Stimulated activated CD4-positive, alpha-beta T cell treated with anti-CD3 and anti-CD28 coated beads, TNF-alpha, amount 100 ng/mL, for 4 hours (primary cell): ENCODE measurements at places on chromosomes 7 and 10.

- no peak for DNase-seq
Measured at GRCh38 chr10:86285136-86285790, 81.3 kb downstream of the GRID1 start.

GRCh38 chr10:100894589-100895294 is 18.0 kb upstream of the SLF2 start:
- no peak for DNase-seq

GRCh38 chr10:48700493-48700892 is 15.8 kb downstream of the WDFY4 start:
- DNase-seq: no peak

GRCh38 chr10:5523796-5524574 is 776 bp upstream of the CALML3 start:
- DNase-seq: no peak

- no peak for DNase-seq
Measured at GRCh38 chr7:138853448-138853847, 55.5 kb upstream of the ATP6V0A4 start.

GRCh38 chr10:26697922-26698608 is 564 bp downstream of the PDSS1 start:
- DNase-seq: no peak

DNA sequence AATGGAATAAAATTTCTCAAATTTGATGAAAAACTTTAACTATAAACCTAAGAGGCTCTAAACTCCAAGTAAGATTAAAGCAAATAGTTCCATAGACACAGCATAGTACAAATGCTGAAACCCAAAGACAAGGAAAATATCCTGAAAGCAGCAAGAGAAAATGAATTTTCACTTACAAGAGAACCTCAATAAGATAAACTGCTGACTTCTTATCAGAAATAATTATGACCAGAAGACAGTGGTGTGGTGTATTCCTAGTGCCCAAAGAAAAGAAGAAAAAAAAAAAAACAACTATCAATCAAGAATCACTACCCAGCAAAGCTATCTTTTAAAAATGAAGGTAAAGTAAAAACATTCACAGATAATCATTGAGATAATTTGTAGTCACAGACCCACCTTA is 106.3 kb downstream of the DYNC1I1 start:
- DNase-seq: no peak

DNA sequence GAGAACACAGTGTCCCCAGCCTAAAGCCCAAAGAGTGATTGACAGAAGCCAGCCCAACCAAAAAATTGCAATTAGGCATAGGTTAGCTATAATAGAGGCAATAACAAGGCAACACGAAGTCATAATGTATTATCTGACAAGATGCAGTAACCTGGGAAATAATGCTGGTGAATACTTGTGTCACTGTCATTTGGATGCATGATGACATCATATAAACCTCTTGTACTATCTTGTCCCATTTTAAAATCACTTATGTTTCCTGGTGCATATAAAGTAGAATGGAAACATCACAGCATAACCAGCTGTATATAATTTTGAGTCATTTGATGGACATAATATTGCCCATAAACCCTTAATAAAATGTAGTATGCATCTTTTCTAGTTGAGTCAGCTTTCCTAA is 1138.3 kb upstream of the LRRTM3 start:
- DNase-seq: no peak

DNA sequence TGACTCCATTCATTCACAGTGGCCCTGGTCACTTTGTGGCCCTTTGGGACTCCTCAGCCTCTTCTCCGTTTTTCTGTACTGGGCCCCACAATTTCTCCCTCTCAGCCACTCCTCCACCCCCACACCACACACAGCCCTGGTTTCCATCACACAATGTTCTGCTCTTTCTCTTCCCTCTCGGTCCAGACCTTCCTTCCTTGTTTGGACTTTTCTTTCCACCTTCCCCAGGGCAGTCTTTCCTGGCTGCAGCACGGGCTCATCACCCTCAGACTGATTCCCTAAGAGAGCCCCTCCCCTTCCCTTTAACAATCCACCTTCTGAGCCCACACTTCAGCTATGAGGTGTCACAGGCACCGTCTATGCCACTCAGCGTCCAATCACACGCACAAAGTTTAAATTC is 25.7 kb downstream of the CPXM2 start:
- DNase-seq: no peak

DNA sequence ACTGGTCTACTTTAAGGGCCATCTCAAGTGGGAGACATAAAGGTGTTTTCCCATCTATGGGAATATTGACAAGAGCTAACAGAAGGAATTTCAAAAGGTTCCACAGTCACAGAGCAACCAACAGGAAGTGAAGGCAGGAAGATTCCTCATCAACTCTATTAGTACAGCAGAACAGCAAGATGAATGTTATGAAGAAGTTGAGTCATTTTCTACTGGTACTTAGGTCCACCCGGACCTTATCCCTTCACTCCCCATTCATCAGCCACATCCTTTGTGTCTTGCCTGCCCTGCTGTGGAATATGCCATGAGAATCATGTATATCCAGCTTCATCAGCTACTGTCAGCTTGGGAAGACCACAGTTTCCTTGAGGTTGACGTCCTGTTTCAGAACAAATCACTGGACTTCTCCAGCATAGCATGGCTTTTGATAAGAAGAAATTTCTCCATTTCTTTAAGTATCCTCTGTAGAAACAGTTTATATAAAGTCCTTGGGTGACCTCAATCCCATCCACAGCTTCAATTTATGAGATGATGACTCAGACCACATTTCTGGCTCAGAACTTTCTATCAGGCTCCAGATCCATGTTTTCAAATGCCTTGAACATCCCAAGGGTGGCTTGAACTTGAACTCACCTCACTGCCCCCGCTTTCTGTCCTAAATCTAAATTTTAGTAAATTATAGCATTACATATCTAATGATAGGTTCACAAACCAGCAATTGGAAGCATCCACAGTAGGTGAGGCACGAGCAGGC is 84.9 kb upstream of the AGK start:
- no peak for DNase-seq

DNA sequence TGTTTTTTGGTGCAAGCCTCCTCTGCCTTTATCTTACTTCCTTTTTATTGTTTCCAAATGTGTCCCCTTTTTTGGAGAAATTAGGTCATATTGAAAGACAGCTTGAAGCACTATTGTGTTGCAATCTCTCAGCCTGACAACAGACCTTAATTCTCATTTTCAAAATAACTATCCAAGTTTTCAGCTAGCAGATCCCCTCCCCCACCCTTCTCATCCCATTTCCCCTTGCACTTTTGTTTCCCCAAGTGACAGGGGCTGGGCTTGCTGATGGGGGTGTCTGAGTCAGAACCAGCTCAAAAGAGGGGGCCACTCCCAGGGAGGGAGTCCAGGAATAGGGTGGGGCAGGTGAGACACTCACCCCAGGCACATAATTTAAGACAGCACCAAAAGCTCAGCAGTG is 75.3 kb downstream of the MKI67 start:
- DNase-seq: no peak

GRCh38 chr7:149238051-149238450 is 1.4 kb upstream of the ZNF212 start:
- no peak for DNase-seq

- DNase-seq: no peak
Measured at GRCh38 chr10:64726466-64726865, 1205.3 kb downstream of the REEP3 start.

- no peak for DNase-seq
Measured at GRCh38 chr10:119263951-119264617, 56.7 kb downstream of the GRK5 start.
